ENCODE measurements at places on chromosomes 11 and 22. TPM values are rescaled to one million over a fixed set of nuclear protein-coding genes. Genes with fewer than 3 reads are reported as not detected.

DNA sequence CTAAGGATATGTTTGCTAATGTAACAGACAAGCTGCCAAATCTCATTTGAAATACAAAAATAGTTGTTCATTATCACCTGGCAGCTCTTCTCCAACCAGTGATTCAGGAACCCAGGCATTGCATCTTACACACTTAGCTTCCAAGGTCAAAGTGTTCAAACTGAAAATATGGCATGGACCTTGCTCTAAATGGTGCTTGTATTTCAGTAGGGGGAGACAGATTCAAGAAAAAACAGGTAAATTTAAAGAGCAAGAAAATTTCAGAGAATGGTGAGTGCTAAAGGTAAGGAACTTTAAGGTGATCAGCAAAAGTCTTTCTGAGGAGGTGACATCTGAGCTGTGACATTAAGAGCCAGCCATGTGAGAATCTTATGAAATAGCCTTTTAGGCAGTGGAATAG is 82.8 kb upstream of the E2F8 start:
- DNase-seq: peak; percentile 26

DNA sequence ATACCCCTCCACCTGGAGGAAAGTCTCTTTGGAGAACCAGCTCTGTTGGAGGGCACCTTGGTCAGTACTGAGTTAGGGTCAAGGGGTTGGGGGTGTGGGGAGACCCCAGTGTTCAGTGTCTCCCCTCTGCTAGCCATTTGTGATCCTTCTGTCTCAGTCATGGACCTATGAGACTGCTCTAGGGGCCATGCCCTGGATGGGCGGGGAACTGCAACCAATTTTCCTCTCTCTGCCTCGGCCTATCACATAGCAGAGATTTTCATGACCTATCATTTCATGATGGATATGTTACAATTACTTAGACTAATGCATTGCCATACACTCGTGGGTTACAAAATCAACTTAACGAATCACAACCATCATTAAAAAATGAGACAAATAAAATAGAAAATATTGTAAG is 7.4 kb downstream of the OTOG start:
- DNase-seq: no peak

- no peak for DNase-seq
Measured at GRCh38 chr22:40412441-40412840, 42.0 kb downstream of the SGSM3 start.

DNA sequence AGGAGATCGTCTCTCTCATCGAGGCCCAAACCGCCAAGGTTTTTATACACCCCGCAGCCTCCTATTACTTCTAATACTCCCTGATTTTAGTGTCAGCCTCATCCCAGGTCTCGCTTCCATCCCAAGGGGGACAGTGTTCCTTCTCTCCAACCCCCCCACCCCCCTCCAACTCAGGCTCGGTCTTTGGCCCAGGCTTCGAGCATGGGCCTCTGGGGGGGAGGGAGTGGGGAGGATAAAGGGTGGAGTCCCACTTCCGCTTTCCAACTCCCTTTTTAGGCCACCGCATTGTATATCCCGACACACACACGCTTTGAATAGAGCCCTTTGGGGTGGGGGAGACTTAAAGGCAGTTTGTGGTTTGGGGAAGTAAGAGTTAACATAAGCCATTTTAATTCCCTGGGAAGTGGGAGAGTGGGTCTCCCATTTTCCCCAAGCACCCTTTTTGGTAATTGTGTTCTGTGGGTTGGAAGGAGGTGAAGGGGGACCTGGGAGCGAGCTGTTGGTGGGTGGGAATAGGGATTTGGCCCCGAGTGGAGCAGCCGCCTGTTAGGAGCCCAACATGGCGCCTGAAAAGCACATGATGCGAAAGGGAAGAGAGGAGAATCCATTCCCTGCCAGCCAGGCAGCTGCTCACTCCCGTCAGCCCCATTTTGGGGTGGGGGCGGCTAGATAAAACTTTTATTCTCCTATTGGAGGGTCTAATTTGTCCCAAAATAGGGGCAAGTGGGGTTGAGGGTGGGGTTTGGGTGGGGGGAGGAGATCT is 844 bp downstream of the PCF11 start:
- DNase-seq: peak; percentile 65

DNA sequence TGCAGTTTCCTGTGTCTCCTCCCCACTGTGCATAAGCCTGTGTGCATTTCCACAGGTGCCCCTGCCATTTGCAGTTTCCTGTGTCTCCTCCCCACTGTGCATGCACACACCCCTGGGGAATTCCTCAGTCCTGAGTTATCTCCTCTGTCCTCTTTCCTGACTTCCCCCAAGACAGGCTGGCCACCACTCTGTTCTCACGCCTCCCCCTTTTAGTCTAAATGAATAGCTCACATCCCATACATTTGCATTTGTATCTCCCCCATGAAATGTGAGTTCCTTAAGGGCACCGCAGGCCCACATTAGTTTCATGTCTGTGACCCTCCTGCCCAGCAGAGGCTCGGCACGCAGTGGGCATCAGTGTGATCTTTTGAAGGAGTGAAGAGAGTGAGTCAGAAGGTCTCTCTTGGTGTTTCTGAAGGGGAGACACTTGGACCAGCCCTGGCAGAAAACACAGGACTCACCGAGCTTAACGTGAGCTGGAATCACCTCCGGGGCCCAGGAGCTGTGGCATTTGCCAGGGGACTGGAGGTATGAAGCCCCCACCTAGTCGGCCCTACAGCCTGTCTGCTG is 6.2 kb downstream of the LRRC74B start:
- peak; percentile 21 for DNase-seq

GRCh38 chr11:128474036-128474874 is 113.1 kb downstream of the ETS1 start:
- DNase-seq: no peak

DNA sequence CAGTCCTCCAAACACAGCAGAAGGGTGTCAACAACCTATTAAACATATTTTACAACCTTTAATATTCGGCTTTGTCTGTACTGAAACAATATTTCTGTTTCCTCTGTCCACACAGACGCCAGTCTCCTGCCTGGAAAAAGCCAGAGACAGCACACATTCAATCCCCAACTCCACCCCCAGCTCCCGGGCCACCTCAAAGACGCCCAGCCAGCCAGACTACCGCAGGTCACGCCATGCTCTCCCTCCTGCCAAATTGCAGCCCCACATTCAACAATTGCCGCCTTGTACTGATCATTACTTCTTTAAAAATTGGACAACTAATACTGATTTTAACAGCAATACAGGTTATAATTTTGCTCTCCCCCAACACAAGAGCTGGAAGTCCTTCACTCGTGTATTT is 1.2 kb downstream of the SERGEF start:
- DNase-seq: no peak

GRCh38 chr22:37329238-37330140 is 47.2 kb downstream of the CYTH4 start:
- DNase-seq: peak; percentile 50

Gene ROBO4
- 0.66 TPM for total RNA-seq

Gene GAB4
- total RNA-seq: not detected

Gene OR51B4
- 0.17 TPM for total RNA-seq

Gene MAPK8IP2
- 0.26 TPM for total RNA-seq

Gene P2RY2
- total RNA-seq: under 0.01 TPM
